AML-193 (cell line): ENCODE measurements at places on chromosomes 4 and X.

DNA sequence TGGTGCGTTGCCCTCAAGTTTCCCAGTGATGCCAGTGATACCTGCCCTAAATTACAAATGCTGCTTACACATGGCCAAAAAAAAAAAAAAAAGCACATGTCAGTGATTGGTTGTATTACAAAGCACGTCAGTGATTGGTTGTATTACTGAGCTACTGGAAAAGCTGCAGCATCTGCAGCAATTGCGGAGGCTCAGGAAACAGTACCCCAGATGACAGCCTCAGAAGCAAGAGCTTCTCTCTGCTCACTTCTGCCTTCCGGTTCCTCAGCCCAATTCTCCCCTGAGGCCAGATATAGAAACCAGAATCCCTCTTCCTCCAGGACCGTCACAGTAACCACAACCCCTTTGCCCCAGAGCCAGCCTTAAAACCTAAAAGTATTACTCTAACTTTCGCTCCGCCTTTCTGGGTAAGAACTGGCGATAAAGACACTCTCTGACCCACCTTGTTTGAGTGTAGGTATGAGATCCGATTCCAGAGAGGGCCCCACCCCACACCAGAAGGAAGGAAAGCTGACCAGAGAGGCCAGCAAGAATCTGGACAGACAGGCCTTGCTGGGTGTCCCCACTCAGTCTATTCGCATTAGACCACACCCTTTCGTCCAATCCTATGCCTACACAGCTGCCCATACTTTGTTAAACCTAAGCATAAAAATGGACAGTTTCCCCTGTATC lies 85.0 kb upstream of the SORBS2 start:
- no peak for DNase-seq

- no peak for DNase-seq
Observed at GRCh38 chrX:41086627-41086932, 1.3 kb downstream of the USP9X start.

GRCh38 chr4:174697202-174697601 lies 131.8 kb downstream of the GLRA3 start:
- DNase-seq, result peak; percentile 70

DNA sequence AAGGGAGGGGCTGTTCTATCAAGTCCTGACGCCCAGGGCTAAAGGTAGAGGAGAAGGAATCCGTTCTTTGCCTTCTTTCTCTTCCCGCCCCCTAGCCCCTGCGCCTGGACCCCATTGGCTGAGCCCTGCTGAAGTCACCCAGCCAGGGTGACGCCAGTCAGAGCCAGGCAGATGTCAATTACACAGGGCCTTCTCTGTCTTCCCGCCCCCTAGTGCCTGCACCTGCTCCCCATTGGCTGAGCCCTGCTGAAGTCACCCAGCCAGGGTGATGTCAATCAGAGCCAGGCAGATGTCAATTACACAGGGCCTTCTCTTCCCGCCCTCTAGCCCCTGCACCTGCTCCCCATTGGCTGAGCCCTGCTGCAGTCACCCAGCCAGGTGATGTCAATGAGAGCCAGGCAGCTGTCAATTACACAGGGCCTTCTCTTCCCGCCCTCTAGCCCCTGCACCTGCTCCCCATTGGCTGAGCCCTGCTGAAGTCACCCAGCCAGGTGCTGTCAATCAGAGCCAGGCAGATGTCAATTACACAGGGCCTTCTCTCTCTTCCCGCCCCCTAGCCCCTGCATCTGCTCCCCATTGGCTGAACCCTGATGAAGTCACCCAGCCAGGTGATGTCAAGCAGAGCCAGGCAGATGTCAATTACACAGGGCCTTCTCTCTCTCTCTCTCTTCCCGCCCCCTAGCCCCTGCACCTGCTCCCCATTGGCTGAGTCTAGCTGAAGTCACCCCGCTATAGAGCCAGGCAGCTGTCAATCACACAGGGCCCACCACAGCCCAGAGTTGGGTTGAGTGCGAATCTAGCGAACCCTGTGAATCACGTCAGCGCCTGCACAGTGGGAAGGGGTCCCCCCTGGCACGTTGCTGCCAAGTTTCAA lies 46.4 kb downstream of the ASMT start:
- DNase-seq, result peak; percentile 62

GRCh38 chr4:182880387-182881356 lies 36.5 kb downstream of the DCTD start:
- DNase-seq, result no peak

- DNase-seq, result peak; percentile 46
Observed at GRCh38 chr4:170047771-170048354, 21.7 kb upstream of the MFAP3L start.

GRCh38 chrX:9610771-9611392 lies 146.0 kb downstream of the TBL1X start:
- no peak for DNase-seq

- no peak for DNase-seq
Observed at GRCh38 chrX:17792826-17793225, 55.5 kb downstream of the SCML1 start.

- DNase-seq, result no peak
Observed at GRCh38 chr4:22987870-22988269, 295.1 kb downstream of the GBA3 start.

GRCh38 chr4:166535865-166536264 lies 662.8 kb downstream of the TLL1 start:
- DNase-seq, result no peak

- no peak for DNase-seq
Observed at GRCh38 chr4:102439812-102440211, 61.3 kb upstream of the NFKB1 start.

- DNase-seq, result peak; percentile 28
Observed at GRCh38 chr4:1809754-1810502, 16.8 kb downstream of the FGFR3 start.

DNA sequence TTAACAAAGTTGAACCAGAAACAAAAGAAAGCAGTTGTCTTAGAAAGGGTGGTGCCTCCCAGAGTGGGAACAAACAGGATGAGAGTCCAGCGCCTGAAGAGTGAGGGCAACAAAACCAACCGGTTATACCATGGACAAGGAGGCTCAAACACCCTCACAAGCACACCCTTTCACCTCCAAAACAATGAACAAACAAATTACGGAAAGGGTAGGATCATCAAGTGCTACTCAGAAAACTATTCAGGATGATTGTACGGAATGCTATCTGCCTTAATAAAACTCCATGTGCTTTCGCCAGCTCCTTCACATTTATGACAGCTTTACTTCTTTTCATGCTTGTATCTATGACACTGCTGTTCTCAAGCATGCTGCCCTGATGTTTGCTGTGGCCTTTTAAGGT lies 26.8 kb downstream of the SLC39A8 start:
- DNase-seq, result no peak

DNA sequence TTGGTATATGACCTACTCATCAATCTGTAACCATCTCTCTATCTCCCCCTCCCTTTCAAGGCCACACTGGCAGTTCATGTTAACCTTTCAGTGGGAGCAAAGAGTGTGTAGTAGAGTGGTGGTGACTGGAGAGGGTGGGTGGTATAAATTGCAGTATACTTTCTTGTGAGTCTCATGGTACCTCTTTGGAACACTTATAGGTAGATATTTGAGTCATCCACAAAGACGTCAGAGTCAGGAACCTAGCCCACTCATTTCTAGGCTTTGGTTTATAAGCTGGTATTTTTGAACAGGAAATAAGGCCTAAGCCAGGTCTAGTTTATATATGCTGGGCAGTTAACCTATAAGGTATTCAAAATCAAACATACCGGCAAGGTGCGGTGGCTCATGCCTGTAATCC lies 36.3 kb downstream of the RLIM start:
- DNase-seq, result no peak

- no peak for DNase-seq
Observed at GRCh38 chr4:8212622-8213021, 13.5 kb downstream of the SH3TC1 start.

- DNase-seq, result no peak
Observed at GRCh38 chrX:149522916-149523315, 17.8 kb upstream of the IDS start.

GRCh38 chr4:31613946-31614623 lies 893.9 kb downstream of the PCDH7 start:
- no peak for DNase-seq

- peak; percentile 24 for DNase-seq
Observed at GRCh38 chrX:51737091-51737490, 6.2 kb upstream of the GSPT2 start.

DNA sequence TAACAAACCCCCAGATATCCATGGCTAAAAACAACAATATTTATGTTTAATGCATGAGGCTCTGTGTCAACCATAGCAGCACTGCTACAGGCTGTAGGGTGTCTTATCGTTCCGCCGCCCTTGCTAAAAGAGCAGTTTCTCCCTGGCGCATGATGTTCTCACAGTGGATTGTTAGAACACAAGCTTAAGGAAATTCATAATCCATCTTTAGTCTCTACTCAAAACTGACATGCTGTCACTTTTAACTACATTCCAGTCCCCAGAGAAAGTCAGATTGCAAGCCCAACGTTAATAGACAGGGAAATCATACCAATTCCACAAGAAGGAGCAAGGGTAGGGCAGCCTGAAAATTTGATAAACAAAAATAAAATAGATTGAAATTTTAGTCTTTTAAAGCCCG lies 1960.8 kb downstream of the PCDH7 start:
- DNase-seq, result no peak

GRCh38 chr4:55925241-55925640 lies 23.5 kb upstream of the CEP135 start:
- DNase-seq, result no peak

GRCh38 chrX:30920271-30920670 lies 31.2 kb upstream of the TAB3 start:
- DNase-seq, result no peak

- DNase-seq, result no peak
Observed at GRCh38 chr4:146976145-146976544, 30.5 kb upstream of the TTC29 start.

- DNase-seq, result no peak
Observed at GRCh38 chrX:48761674-48762471, at the start of gene GLOD5. GLOD5 (plus strand) TSS chrX:48761747; CDS start chrX:48761791, 44 bp downstream.

GRCh38 chrX:103831803-103832544 lies at the start of gene RAB9B:
RAB9B (minus strand) TSS chrX:103832257; CDS start chrX:103825784, 6,473 bp downstream.
- no peak for DNase-seq

DNA sequence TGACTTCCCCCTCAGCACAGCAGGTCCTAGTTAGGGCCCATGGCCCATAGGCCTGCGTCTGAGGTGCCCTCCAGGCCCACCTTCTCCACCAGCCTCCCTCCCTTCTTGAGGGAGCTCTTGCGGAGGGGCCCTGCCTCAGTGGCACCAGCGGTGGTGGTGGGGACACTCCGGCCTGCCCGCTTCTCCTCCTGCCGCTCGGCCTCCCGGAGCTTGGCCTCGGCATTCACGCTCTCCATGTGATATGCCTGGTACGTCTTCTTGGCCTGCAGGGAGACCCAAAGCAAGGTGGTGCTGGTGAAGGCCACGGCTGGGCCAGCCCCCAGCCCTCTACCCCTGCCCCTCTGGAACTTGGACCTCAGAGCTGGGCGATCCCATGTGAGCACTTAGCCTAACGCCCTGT lies 5.5 kb downstream of the ARHGAP4 start:
- no peak for DNase-seq

GRCh38 chr4:8047837-8048678 lies 108.4 kb upstream of the AFAP1 start:
- DNase-seq, result no peak

- DNase-seq, result no peak
Observed at GRCh38 chrX:9465380-9466123, 694 bp downstream of the TBL1X start.

- peak; percentile 60 for DNase-seq
Observed at GRCh38 chrX:97563531-97564133, 679.9 kb downstream of the RPA4 start.

GRCh38 chr4:876780-877179 lies 50.9 kb upstream of the CPLX1 start:
- DNase-seq, result no peak

- no peak for DNase-seq
Observed at GRCh38 chr4:13238936-13239335, 245.2 kb downstream of the RAB28 start.

DNA sequence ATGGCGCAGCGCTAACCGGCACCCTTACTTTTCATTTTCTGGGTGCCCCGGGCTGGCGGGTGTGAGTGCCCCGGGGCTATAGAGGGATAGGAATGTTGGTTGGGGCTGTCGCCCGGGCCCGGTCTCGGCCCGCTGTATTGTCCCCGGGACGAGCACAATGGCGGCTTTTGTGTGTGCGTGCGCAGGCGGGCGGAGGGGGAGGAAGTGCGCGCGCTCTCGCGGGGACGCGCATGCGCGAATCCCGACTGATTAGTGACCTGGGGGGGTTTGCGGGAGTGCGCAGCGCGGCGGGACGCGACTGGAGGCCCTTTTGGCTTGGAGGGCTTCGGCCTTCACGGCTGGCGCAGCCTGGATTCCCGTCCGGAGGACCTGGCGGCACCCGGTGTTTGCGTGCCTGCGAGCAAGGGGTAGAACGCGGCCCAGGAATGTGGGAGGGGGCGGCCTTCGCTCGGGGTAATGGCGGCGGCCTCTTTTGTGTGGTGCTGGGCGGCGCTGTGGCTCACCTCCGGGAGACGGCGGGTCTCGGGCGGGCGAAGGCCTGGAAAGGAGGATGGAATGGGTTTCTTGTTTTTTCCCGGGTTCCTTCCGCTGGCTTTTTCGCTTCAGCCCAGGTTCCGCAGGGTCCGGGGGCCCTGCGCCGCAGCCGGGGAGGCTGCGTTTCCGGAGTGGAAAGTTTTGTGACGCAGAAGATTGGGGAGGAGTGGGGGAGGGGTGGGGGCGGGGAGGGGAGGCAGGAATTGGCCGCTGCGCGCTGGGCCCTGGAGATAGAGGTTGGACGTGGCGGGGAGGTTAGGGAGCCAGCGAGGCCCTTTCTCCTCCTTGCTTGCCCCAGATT lies 618 bp downstream of the DDX3X start:
- DNase-seq, result no peak

DNA sequence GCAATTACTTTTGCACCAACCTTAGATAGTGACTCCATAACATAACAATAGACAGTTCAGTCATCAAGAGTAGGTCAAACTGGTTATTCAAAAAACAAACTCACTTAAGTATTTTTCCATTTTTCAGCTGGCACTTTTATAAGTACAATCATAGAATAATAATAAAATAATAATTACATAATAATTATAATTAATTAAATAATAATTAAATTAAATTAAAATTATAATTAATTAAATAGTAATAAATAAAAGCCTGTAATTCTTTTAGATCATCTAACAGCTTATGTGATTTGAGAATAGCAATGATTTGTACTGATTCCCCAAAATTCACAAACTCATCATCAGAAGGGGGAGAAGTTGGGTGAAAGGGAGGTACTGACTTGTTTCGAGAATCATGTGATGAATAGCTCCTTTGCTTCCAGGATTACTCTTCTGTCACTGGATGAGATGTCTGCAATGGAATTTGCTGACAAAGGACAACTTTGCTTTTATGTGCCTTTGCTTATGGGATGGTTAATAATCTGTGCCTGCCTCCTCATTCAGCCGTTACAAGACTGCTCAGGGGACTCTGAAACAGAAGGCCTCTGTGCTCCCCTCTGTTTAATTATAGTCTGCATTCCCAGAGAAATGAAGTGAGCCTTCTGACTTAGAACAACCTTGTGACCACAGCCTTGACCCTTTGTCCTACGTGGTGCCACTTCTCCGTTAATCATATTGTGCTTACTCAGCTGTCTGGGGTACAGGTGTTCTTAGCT lies 104.8 kb upstream of the ENPEP start:
- no peak for DNase-seq

- DNase-seq, result peak; percentile 49
Observed at GRCh38 chr4:145482209-145483037, 770 bp downstream of the SMAD1 start.

- DNase-seq, result no peak
Observed at GRCh38 chr4:63921561-63921960, 487.7 kb downstream of the TECRL start.
